ENCODE measurements at places on chromosomes 16 and 17. TPM values are rescaled to one million over a fixed set of nuclear protein-coding genes. Genes with fewer than 3 reads are reported as not detected.

ARL5C gene
- total RNA-seq = 0.15 TPM

GRCh38 chr16:49559242-49559641, 185.6 kb downstream of the C16orf78 start:
- H3K36me3 ChIP-seq = no peaks in the 10 kb centered on the region
- H3K4me1 ChIP-seq = no peaks in the 10 kb centered on the region
- H3K27ac ChIP-seq = no peak overlapping the region
- DNase-seq = no peak

MT4 gene
- total RNA-seq = not detected

GRCh38 chr16:71426880-71427615, 14.8 kb downstream of the TLE7 start:
- H3K4me1 ChIP-seq = no peaks in the 10 kb centered on the region
- H3K4me3 ChIP-seq = no peak overlapping the region
- DNase-seq = no peak
- no peak overlapping the region for H3K27ac ChIP-seq

GRCh38 chr17:81483085-81483861, 29.3 kb downstream of the ACTG1 start:
- H3K27me3 ChIP-seq = peaks cover 26% of the 10 kb centered on the region
- no peak for DNase-seq
- no peak overlapping the region for H3K27ac ChIP-seq
- no peaks in the 10 kb centered on the region for H3K36me3 ChIP-seq

GRCh38 chr17:14510136-14510535, 209.3 kb downstream of the HS3ST3B1 start:
- no peak overlapping the region for H3K4me3 ChIP-seq
- H3K27ac ChIP-seq = no peak overlapping the region
- DNase-seq = no peak
- no peaks in the 10 kb centered on the region for H3K27me3 ChIP-seq
